ENCODE measurements at places on chromosomes 12 and 14. TPM values are rescaled to one million over a fixed set of nuclear protein-coding genes. Genes with fewer than 3 reads are reported as not detected.

Gene PPM1H
- polyA plus RNA-seq = 3.1 TPM

Gene ZNF605
- polyA plus RNA-seq = 12.4 TPM

Gene RASSF8
- 24.9 TPM for polyA plus RNA-seq

Gene WSCD2
- polyA plus RNA-seq = 1.9 TPM

Gene PARPBP
- polyA plus RNA-seq = 5.4 TPM

Gene TESPA1
- 0.92 TPM for polyA plus RNA-seq

Gene SLC4A8
- polyA plus RNA-seq = 0.65 TPM

Gene RND1
- 0.38 TPM for polyA plus RNA-seq

Gene NOVA1
- 13.2 TPM for polyA plus RNA-seq

Gene RDH5
- polyA plus RNA-seq = 31.3 TPM

Gene TROAP
- polyA plus RNA-seq = 11.4 TPM

Gene GPR135
- 3.2 TPM for polyA plus RNA-seq

Gene KRT79
- not detected for polyA plus RNA-seq

Gene CERS5
- polyA plus RNA-seq = 48.7 TPM
